ENCODE measurements at places on chromosomes 4 and X. TPM values are rescaled to one million over a fixed set of nuclear protein-coding genes. Genes with fewer than 3 reads are reported as not detected.

DNA sequence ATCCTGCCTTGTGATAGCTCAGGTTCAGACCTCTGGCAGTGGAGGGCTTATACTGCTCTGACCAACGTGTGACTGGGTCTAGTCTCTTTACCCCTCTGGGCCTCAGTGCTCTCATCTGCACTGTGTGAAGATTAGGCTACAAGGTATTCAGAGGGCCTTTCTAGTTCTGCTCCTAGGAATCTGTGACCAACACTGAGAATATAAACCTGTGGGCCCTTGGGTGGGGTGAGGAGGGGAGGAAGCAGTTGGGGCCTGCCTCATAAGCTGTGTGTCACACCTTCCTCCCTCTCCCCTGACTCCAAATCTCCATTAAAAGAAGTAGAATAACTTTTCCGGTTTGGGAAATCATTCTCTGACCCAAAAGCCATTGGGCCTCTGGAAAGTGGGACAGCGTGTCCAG is 66.3 kb upstream of the MSN start:
- no peak for DNase-seq

DNA sequence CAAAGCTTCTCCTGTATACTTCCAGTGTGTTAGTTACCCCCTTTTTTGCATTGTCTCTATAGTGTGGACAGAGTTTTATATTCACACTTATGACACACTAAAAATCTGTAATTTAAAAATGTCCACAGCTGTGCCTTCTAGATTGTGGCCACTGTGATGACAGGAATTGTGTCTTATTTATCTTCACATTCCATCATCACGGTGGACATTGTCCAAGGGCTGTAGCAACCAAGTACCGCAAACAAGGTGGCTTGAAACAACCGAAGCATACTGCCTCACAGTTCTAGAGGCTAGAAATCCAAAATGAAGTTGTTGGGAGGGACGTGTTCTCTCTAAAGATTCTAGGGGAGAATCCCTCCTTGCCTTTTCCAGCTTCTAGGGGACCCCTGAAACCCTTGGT is 32.3 kb downstream of the CHRNA9 start:
- no peak for DNase-seq

- no peak for DNase-seq
These were observed 1116.0 kb upstream of the TENM3 start for GRCh38 chr4:181127171-181127570.

DNA sequence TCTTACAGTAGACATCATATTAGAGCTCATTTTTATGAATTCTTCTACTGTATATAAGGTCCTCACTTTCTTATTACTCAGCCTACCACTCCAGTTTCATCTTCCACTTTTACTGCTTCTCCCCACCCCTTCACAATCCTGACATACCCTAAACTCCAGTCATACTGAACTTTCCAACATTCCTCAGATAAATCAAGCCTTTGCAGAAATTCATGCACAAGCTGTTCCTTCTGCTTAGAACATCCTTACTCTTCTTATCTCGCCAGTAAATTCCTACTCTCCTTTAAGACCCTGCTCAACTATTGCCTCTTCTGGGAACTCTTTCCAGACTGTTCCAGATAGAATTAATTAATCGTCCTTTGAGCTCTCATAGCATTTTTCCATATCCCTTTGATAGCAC is 24.8 kb downstream of the RTL9 start:
- no peak for DNase-seq

GRCh38 chr4:134862116-134862515 is 660.5 kb upstream of the PABPC4L start:
- no peak for DNase-seq

DNA sequence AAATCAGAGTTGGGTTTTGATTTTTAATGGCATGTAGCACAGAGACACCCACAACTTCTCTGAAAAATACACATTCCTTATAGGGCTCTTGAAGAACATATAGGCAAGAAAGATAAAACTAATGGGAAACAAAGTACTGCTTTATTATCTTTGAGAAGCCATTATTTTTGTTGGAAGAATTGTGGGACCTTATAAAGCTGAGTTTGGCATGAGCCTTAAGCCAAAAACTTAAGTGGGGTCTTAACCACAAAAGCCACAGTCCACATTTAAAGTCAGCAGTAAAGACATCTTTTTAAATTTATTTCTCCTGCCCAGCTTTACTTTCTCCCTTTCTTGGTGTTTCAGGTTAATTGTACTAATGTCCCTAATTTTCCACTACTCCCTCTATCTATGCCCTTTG is 1297.3 kb downstream of the C4orf33 start:
- no peak for DNase-seq

The JAKMIP1 gene
- not detected for total RNA-seq

- no peak for DNase-seq
These were observed 178.3 kb downstream of the AFAP1 start for GRCh38 chr4:7761312-7761711.

- DNase-seq: no peak
These were observed 732.4 kb downstream of the FAT4 start for GRCh38 chr4:126047114-126047513.

DNA sequence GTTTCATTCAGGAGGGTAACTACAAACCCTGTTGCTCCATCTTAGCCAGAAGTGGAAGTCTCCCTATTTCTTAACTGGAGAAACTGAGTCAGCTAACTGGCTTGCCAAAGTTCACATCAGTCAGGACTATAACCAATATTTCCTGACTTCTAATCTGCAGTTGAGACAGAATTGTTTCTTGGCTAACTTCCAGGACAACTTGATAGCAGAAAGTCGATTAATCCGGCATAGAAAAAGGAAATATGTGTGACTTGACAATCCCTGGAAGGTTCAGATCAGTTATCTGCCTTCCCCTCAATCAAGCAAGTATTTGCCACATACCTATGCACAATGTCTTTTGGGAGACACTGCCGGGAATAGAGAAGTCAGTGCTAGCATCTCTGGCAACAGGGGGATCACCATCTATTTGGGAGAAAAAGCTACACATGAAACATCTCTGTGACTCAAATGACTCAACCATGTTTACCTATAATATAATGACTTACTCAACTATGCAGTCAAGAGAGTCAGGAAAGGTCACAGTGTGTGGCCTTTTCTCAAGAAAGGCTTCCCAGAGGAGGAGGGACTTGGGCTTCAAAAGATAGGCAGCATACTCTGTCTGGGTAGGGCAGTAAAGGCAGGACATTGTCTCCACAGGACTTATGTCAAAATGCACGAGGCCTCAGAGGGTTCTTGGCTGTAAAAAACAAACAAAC is 12.4 kb upstream of the LONRF3 start:
- DNase-seq: no peak

GRCh38 chrX:64265265-64265664 is 34.9 kb upstream of the ASB12 start:
- DNase-seq: no peak

The SLC6A14 gene
- under 0.01 TPM for total RNA-seq

DNA sequence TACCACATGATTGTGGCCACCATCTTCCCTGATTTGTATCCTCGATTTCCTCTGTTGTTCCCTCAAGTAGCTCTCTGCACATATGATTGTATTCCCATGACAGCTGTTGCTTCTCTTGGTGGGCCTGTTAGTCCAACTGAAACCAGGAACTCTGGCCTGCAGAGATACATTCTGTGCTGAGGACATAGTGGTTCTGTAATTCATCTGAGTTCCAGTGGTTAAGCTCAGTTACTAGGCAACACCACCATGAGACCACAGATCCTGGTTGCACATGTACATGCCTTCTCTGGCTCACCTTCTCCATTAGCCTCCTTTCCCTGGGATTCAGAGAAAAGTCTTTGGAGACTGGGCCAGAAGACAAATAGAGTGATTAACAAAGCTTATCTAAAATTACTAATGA is 172.1 kb upstream of the SLC7A11 start:
- DNase-seq: no peak

DNA sequence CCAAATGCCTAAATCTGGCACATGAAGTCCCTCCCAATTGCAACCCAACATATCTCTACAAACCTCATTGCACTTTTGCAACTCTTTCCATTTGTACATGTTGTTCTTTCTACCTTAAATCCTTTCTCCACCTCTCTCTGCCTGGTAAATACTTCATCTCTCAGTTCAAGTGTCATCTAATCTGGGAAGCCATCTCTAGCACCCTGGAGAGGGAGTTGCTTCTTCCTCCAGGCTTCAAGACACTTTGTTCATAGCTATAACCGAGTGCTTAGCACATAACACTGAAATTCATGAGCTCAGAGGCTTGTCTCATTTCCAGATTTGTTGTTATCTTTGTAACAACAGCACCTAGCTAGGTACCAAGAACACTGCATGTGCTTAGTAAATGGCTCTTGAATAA is 114.8 kb upstream of the NAP1L5 start:
- DNase-seq: no peak

The CYP4V2 gene
- total RNA-seq: 8.7 TPM

DNA sequence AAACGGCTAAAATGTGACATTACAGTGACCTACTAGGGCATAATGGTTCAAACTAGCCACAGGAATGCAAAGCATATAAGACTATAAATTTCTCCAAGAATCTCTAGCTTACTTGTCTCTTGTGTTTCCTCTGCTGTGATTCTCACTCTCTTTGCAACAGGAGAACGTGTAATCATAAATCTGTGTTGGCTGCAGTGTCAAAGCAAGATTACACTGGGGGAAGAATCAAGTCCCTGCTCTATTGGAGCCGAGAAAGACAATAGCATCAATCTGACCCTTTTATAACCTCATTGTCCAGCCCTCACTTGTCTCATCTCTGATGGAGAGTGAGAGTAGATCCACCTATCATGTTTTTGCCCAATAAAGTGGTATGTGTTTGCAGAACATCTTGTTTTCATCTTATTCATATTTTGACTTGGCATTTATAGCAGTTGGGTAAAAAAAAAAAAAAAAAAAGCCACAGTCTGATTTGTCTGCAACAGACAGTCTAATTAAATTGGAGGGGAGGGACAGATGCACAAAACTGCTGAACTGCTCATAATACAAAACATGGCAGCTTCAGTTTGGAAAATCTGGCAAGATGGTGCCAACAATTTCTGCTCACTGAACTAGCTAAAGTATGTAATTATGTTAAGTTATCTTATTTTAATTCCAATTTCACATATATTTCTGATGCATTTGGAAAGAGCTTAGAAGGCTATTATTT is 165.0 kb upstream of the GABRA2 start:
- no peak for DNase-seq

DNA sequence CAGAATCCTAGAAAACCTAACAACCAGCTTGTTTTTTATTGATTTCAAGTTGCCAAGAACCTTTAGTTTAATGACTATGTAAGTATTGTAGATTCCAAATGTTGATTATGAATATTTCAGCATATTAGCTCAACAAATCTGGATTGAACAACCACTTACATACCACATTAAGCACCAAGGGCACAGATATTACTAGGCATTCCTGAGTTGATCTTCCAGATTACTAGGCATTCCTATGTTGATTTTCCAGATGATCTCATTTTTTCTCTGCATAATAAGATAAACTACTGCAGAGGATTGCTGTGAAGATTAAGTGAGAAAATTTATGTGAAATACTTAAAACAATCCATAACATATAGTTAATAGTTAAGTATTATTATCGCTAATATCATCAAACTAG is 17.4 kb upstream of the DCAF8L1 start:
- DNase-seq: no peak

DNA sequence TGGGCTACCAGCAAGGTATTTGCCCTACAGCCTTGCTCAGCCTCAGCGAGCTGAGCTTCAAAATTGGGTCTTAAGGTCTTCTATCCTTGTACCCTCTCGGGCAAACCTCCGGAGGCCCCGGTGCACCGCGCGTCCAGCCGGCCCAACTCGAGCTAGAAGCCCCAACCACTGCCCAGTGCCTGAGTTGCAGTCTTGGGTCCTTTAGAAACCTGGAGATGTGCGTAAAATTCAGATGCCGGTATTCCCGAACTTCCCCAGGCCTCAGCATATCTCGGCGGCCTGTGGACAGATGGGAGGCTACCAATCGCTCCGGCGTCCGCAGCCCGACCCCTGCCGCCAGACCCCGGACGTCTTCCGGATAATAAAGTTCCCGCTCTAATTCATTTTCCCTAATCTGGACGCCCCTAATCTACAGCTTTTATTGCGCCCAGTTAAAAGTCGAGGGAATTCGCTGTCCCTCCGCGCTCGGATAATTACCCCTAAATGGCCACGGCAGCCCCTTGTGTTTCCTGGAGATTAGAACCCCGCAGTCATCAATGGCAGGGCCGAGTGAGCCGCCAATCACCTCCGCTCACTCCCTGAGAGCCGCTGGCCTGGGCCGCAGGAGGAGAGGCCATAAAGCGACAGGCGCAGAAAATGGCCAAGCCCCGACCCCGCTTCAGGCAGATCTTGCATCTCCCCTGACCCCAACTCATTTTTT is 1.5 kb upstream of the MSX1 start:
- no peak for DNase-seq

DNA sequence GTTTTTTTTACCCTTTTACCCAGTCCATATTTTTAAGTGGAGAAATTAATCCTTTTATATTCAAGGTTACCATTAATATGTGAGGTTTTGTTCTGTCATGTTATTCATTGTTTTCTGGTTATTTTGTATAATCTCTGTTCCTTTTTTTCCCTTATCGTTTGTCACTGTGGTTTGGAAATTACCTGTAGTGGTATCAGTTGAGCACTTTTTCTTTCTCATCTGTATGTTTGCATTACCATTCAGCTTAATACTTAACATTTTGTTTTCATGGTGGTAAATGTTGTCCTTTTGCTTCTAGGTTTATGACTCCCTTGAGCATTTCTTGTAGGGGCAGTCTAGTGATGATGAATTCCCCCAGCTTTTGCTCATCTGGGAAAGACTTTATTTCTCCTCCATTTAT is 6.6 kb downstream of the ETDC start:
- no peak for DNase-seq

GRCh38 chr4:150240011-150240410 is 161.8 kb downstream of the DCLK2 start:
- DNase-seq: no peak

Data from epithelial cell of proximal tubule (primary cell).